Stimulated activated CD4-positive, alpha-beta T cell treated with anti-CD3 and anti-CD28 coated beads, Interleukin-4, amount 100 ng/mL, for 4 hours (primary cell): ENCODE measurements at places on chromosomes 7 and 10.

DNA sequence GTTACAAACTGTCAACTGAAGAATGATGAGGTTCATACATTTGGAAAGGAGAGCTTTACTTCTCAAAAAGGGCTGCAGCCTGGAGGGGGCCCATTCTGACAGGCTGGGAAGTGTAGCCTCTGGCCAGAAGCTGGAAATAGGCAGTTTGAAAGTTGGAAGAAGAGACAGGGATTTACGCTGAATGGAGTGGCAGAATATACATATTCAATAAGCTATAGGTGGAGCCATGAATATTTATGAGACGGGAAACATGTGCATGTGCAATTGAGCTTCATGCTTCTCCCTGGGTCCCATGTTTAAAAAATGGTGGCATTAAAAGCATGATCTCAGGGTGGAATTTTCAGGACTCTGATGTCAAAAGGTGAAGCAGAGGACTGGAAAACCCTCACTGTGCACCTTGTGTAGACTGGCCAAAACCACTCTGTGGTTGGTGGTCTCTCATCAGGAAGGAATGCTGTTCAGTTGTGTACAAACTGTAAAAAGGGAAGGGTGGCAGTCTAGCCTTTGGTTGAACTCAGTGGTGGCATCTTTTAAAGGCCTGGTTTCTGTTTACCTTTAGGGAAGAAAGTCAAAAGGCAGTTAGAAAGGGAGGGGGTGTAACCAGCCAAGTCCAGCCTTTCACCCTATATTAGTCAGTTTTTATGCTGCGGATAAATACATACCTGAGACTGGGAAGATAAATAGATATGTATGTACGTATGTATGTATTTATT lies 7.2 kb upstream of the ACTR3B start:
- DNase-seq, result no peak

DNA sequence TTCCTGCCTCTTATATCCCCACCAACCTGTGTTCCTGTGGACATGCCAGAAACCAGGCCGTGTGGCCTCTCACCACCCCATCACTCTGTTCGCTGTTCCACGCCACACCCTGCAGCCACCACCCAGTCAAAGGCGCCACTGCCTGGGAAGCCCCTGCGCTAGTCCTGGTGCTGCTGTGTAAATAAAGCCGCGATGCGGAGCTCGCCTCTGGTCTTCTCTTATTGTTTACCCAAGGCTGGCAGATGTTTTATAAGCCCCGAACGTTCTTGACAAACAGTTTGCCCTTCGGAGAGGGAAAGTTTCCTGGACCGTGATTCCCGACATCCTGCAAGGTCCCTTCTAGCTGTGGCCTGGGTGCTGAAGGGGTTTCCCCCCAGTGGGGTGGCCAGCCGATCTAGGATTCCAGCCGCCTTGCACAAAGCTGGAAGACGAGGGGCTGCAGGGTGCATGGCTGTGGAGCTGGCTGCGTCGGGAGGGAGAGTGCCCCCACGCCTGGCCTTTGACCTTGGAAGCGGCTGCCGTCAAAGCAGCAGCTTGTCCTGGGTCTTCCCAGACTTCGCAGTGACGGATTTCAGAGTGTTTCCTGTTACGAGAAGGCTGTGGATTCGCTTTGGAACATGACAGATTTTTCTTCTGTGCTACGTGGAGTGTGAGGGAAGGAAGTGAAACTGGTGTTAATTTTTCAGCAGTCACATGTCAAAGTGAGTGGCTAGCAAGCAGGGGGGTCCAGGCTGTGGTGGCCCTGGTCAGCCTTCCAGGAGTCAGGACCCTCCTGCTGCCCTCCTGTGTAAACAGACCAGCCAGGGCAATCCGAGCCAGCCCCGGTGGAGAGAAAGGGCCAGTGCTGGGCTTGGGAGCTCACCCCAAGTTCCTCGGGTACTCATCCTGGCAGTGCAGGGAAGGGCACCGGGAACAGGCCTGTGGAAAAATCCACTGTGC lies 61.6 kb downstream of the LHPP start:
- no peak for DNase-seq

DNA sequence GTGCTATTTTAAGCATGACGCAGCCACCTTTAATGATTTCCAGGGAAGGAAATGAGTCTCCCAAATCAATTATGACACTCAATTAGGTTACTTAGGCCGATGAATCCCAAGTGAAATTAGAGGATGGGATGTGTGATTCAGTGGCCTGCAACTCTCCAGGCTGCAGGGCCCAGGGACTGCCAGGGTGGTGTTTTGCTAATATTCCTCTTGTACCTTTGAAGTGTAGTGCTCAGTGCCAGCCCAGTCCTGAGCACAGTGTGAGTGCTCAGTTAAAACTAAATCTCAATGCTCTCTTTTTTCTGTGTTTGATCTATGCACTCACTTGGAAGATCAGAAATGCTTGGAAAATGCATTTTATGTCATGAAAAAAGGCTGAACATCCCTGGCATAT lies 51.6 kb downstream of the SEM1 start:
- DNase-seq, result no peak

- DNase-seq, result no peak
Observed at GRCh38 chr10:111151595-111152307, 74.9 kb downstream of the ADRA2A start.

- DNase-seq, result peak; percentile 88
Observed at GRCh38 chr10:32346551-32347362, at the start of gene EPC1. EPC1 (minus strand) TSS chr10:32347158; CDS start chr10:32346915, 243 bp downstream.

GRCh38 chr10:44310762-44311562 lies 73.9 kb downstream of the CXCL12 start:
- DNase-seq, result peak; percentile 40

- no peak for DNase-seq
Observed at GRCh38 chr10:119216127-119216526, 8.8 kb downstream of the GRK5 start.

DNA sequence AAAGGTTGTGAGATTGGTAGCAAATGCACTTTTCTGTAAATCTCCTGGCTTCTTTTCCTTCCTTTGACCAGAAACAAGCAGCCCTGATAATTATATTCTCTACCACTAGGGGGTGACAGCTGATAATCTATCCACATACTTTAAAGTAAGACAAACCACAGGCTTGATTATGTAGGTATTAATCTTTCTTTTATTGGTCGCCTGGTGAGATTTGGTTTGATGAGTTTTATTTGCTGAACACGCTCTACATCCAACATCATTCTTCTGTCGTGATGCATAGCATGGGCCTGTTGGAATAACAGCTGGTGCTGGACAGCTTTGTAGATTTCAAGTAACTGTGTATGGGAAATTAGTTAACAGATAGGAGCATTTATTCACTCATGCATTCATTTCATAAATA lies 63.5 kb downstream of the ZNF365 start:
- no peak for DNase-seq

- no peak for DNase-seq
Observed at GRCh38 chr7:44447874-44448425, 42.5 kb downstream of the NUDCD3 start.

- no peak for DNase-seq
Observed at GRCh38 chr7:12643644-12644043, 43.8 kb upstream of the ARL4A start.

DNA sequence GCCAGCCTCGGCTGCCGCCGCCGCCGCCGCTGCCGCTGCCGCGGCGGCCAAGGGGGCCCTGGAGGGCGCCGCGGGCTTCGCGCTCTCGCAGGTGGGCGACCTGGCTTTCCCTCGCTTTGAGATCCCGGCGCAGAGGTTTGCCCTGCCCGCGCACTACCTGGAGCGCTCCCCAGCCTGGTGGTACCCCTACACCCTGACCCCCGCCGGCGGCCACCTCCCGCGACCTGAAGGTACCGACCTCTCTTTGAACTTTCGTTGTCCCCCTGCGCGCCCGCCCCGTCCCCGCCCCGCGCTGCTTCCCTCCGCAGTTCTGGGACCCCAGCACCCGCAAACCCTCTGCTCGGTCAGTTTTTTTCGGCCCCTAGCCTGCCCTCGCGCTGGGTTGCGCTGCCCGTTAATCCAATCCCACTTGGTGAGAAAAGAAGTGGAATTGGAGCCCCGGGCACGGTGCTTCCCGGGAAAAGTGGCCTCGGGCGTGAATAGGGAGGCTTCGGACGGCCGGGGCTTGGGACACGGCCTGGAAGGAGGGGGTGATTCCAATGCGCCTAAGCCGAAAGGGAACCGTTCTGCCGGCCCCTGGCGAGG lies 543 bp downstream of the HMX3 start:
- no peak for DNase-seq

GRCh38 chr7:113404245-113404644 lies 285.9 kb upstream of the SMIM30 start:
- no peak for DNase-seq
